ENCODE measurements at places on chromosomes 2 and 18.

DNA sequence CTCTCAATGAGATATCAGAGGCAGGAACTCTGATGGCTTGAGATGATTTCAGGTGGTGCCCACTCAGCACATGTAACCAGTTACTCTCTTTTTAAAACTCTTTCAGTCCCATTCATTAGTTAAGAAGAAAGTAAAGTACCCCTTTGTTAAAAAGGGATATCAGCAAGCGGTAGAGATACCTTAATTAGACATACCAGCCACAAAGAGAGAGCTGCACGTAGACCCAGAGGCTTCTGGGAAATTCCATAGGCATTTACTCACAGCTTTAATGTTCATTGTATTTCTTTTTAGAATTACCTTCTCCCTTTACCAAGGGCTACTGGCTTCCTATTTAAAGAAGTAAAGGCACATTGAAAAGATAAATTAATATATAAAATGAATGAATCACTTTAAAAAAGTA, 63.3 kb downstream of the LYPD6B start:
- DNase-seq = no peak

DNA sequence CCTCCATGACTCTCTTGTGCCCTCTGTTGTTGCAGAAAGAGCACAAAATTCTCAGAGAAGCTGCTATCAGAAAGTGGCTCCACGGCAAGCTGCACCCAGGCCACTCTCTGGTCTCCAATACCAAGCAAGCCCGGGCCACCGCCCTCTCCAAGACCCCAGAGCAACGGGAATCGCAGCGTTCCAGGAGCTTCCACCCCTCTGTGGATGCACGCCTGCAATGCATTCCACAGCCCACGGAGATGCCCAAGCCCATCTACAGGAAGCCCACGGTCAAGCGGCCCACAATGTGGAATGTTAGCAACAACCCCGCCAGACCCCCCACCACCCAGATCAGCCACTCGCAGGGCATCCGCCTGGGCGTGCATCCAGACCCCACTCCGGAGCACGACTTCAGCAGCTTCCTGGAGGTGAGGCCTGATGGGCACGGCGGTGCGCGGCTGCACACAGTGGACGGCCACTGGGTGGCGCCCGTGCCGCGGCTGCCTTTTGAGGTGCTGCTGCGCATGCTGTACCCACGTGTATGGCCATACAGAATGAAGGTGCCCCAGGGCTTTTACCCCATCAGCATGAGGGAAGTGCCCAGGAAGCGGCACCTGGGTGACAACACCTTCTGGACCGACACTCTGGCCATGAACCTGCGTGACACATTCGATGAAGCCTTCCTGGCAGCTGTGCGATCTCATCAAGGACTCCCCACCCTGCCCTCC, 6.3 kb downstream of the ANKRD53 start:
- peak; percentile 84 for DNase-seq

DNA sequence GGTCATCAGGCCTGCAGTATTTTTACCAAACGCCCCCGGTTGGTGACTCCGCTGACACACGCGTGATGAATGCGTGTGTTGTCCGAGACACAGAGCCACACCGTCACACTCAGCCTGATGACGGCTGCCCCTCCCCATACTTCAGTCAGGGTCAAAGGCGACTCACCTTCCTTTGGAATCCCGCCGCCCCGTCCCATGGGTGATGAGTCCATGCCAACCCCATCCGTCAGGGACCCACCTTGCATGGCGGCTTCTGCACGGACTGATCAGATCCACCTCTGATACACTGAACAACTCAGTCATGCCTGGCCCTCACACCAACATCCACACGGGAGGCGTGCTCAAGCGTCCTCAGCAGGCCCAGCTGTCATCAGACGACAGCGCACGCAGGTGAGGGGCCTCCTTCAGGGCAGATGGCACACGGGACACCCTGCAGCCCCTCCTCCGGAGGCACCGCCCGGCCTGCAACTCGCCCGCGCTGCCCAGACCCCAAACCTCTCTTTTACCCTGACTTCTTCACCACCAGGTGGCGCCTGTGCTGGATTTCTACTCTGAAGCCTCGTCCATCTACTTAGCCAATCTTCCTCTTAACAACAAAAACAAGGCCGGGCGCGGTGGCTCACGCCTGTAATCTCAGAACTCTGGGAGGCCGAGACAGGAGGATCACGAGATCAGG, 89.2 kb downstream of the ZNF516 start:
- DNase-seq = peak; percentile 68

GRCh38 chr2:62296832-62297623, 101.1 kb downstream of the B3GNT2 start:
- no peak for DNase-seq

GRCh38 chr18:45654677-45655076, 39.4 kb downstream of the SLC14A2 start:
- no peak for DNase-seq

GRCh38 chr2:16165518-16166326, 225.4 kb downstream of the MYCN start:
- DNase-seq = no peak

DNA sequence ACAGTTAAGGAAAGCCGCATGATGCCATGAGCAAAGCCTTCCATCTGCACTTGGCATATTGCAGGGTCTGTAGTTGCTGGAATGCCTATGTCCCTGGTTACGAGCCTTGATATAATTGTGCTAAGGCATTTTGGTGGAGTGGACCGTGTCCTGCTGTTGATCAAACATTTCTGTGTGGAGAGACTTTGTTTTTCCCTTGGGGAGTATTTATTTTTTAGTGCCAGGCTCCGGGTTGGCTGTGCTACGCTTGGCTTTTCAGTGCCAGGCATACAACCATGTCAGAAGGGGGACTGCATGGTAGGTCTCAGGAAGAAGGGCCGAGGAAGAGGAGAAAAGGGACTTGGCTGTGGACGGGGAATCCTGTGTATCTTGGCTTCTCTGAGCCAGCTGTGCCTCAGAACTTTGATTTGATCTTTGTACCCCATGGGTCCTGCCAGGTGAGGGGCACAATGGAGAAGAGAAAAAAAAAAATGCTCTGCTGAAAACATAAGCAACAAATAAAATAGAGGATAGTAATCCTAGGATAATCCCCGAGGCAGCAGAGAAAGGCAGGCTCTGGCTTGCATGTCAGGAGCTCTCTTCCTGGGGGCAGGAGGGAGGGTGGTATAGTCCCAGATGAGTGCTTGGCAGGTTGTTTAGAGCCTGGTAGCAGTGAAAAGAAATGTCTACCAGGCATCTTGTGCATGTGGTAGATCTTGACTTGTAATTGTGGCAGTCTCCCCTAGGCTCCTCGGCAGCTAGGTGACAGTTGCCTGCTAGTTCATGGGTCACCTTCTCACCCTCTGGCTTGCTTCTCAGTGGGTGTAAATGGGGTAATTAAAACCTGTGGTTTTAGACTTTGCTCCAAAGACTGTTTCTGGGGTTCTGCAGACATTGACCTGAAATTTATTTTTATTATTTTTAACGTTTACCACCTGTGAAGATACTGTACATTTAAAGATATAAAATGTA, 233.0 kb downstream of the NEDD4L start:
- DNase-seq = no peak

DNA sequence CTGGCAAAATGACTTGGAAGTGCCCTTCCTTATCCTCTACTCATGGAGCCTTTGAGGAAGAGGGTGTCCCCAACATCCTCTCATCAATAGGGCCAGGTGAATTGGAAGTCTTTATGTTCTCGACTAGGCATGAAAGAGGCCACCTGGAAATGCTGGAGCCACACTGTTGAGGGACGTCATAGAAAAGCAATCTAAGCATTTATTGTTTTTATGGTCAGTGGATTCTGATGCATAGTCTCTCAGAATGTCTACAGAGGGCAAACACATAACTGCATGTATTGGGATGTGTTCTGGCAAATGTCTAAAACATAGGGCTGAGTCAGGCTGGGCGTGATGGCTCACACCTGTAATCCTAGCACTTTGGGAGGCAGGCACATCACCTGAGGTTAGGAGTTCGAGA, 246.6 kb upstream of the SP5 start:
- DNase-seq = no peak

DNA sequence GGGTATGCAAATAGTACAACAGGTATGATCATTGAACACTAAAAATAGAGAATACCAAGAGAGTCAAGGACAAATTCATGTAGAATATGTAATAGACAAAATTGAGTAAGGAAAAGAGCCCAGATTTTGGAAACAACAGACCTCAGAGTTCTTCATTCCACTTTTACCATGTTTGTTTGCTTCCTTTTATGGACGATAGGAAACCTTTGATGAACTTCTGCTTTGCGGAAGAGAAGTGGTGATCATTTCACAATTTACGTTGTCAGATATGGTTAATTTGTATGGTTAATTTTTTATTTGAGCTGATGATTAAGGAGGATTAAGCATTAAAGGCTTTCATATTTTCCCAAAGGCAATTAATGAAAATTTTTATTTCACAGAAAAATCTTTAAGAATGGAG, 16.3 kb downstream of the MARCHF7 start:
- DNase-seq = no peak

GRCh38 chr2:43217228-43218154, 8.9 kb downstream of the ZFP36L2 start:
- no peak for DNase-seq

GRCh38 chr2:225487878-225488416, 88.4 kb downstream of the NYAP2 start:
- DNase-seq = no peak

DNA sequence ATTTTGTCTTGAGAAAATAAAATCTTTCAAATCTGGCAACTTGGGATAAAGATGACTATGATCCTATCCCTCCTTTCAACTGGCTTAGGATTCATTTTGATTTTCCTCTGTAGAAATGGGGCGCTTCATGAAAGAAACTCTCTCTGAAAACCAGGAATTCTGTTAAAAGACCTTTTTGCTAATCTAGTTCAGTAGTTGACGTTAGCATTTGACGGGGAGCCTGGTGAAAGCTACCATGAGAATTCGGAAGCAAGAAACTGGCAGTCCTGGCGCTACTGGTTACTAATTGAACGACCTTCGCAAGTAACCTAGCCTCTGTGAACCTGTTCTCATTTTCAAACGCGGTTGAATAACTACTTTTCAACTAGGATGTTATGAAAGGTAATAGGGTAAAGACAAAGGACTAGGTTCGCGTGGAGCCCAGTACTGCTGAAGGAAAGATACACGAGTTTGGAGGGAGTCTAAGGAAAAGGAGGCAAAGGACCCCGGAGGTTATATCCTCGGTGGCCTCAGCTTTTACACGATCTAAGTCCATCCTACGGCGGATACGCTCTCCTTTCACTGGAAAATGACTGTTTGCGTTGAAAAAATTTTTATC, 604 bp upstream of the STK11IP start:
- no peak for DNase-seq

DNA sequence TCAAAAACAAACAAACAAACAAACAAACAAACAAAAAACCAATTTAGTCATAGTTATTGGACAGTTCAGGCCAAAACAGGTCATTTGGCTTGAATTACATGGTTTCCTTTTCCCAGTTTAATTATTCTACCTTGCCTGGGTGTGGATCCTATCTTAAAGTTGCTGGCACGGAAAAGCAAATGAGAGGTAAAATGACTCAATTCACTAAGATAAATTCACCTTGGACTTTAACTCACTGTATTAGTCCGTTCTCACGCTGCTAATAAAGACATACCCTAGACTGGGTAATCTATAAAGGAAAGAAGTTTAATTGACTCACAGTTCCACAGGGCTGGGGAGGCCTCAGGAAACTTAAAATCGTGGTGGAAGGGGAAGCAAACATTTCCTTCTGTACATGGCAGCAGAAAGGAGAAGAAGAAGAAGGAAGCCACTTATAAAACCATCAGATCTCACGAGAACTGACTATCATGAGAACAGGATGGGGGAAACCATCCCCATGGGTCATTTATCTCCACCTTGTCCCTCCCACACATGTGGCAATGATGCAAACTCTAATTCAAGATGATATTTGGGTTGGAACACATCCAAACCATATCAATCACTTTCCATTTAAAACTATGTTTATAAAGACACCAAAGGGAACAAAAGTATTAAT, 22.5 kb upstream of the TRAPPC8 start:
- no peak for DNase-seq

GRCh38 chr2:106165029-106165428, 29.1 kb downstream of the UXS1 start:
- peak; percentile 27 for DNase-seq
